ENCODE measurements at places on chromosomes 12 and 14.

- no peak for DNase-seq
Measured at GRCh38 chr12:99498756-99499155, 148.8 kb upstream of the GARIN6 start.

DNA sequence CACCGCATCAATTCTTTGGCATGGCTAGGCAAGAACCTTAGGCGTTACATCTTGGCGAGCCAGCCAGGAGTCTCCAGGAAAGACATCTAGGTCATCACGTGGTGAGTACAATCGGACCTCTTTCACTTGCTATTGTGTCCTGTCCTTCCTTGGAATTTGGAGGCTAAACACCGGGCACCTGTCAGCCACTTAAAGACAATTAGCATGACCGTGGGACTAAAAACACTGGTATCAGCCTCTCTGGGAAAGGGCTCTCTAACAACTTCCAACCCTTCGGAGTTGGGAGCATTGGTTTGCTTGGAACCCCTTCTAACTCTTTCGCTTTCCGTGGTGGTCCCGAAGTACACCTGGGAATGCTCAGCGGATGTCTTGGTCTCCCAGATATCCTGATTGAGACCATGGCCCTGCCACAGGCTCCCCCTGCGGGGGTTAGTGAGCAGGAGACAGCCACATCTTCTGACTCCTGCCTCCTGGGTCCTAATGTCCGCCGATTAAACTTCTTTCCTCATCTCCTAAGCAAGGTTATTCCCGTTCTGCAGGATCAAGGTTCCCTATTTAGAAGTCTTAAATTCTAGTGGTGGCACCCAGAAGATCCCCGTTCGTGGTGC is 971.7 kb downstream of the FSCB start:
- no peak for DNase-seq

GRCh38 chr14:94474581-94475031 is 1.4 kb downstream of the SERPINA9 start:
- no peak for DNase-seq

DNA sequence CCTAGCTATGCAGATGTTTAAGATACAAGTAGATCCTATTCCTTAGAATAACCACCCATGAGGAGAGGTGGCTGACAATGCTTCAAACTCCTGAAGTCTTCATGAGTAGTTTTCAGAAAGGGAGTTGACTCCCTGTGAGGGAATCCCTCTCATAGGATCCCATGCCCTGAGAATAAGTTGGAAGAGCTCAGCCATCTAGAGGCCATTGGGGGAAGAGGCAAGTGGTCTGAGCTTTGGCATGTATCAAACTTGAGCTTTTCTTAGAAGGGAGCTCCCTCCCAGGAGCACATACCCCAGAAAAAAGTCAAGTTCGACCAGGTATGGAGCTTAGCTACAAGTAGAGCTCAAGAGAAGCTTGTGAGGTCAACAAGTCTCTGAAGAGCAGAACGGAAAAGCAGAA is 165.7 kb upstream of the RBM19 start:
- no peak for DNase-seq

DNA sequence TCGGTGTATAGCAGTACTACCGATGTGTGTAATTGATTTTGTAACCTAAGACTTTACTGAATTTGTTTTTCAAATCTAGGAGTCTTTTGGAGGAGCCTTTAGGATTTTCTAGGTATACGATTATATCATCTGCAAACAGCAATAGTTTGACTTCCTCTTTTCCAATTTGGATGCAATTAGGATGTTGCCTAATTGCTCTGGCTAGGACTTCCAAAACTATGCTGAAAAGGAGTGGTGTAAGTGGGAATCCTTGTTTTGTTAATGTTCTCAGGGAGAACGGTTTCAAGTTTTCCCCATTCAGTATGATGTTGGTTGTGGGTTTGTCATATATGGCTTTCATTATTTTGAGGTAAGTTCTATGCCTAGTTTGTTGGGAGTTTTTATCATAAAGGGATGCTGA is 171.6 kb upstream of the PDE3A start:
- DNase-seq, result no peak

- DNase-seq, result no peak
Measured at GRCh38 chr12:66055837-66056319, 74.7 kb downstream of the LLPH start.

DNA sequence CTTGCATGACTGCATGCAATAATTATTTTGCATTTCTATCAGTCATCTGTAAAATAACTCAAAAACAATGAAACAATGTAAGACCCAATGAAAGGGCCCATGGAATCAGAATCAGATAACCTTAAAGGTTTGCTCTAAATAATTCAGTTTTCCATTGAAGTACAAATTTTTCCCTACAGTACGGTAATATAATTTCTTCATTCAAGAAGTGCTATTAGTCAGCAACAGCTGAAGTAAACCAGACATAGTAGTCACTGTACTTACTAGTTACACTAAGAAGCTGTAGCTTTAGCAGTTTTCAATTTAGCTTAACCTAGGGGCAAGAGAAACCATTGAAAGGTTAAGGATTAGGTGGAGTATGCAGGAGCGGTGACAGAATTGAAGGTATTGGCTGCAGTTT is 43.5 kb downstream of the BCAT1 start:
- no peak for DNase-seq

- no peak for DNase-seq
Measured at GRCh38 chr14:105929327-105930081, 403.1 kb downstream of the TMEM121 start.

DNA sequence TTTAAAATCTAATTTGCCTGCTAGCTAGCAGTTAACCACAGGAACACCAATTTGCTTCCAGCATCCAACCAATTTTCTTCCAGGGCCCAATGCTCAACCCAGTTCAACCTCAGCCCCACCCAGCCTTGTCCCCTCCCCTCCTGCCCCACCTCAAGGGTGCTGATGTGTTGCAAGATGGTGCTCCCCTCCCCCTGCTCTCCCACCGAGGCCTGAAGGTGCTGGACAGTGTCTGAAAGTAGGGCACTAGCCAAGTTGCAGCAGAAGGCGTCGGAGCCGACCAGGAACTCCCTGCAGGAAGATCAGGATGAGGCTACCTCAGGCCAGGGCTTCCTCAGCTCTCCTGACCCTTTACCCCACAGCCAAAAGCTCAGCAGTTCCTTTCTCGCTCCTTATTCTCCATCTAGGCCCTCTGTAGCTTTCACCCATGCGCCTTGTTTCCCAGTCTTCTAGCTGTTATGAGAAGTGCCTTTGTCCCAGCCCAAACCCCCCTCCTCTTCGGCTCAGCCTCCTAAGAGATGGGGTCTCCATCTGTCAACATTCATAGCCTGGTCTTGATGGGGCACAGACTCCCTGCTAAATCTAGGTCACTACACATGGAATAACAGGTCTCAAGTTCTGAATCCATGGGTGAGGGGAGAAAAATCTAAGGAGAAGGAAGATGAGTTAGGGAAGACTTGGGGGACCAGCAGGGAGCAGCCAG is 3.6 kb downstream of the STAT6 start:
- no peak for DNase-seq

DNA sequence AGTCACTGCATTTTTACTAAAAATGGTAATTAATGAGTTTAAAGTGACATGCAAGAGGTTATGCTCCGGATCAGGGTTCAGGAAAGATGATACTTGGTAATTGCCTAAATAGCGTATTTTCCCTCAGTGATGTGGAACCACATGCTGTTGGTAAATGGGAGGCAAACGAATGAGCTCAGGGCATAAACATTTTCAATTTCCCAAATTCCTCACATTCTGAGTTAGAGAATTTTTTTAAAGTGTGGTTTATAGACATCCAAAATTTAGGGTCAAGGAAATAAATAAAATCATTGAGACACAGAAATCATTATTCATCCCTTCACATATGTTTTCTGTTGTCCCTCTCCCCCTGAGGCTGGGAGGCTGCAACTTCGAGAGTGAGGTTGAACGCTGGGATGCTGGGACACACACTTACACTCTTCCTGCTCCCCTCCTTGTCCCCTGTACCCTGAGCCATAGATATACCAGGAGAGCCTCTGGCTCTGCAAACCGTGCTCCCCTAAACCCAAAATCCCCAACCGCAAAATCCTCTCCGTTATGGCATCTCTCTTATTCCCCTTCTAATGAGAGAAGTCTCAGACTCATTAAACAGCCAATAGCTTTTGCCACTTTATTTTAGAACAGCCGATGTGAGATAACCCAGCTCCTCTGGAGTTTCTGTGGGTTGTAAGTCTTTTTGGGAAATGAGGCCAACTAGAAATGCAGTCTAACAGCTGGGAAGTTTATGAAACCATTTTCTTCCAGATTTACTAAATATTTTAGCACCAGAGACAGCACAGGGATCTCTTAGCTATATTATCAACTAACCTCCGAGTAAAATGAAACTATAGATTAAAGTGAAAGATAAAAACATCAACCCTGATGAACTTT is 21.4 kb upstream of the ADGRD1 start:
- no peak for DNase-seq

- no peak for DNase-seq
Measured at GRCh38 chr12:92786045-92786444, 83.3 kb downstream of the PLEKHG7 start.

GRCh38 chr14:28966416-28967233 is 200.0 kb downstream of the FOXG1 start:
- DNase-seq, result no peak

DNA sequence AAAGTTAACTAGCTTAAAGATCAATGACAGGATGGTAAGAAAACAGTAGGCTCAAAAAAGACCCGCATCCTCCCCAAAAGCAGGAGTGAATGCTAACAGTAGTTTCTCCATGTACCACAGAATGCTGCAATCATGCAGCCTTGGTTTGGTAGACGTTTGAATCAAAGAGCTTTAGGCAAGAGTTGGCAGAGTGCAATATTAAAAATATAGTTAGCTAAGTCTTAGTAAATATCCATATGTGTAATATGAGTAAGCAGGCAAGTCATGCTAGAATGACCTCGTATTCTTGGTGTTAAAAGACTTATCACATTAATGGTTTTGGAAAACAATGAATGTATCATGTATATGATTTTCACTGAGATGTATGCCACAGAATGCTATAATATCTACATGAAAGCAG is 18.8 kb upstream of the KLRF1 start:
- no peak for DNase-seq

- DNase-seq, result no peak
Measured at GRCh38 chr12:94925206-94925605, 78.3 kb downstream of the NDUFA12 start.

DNA sequence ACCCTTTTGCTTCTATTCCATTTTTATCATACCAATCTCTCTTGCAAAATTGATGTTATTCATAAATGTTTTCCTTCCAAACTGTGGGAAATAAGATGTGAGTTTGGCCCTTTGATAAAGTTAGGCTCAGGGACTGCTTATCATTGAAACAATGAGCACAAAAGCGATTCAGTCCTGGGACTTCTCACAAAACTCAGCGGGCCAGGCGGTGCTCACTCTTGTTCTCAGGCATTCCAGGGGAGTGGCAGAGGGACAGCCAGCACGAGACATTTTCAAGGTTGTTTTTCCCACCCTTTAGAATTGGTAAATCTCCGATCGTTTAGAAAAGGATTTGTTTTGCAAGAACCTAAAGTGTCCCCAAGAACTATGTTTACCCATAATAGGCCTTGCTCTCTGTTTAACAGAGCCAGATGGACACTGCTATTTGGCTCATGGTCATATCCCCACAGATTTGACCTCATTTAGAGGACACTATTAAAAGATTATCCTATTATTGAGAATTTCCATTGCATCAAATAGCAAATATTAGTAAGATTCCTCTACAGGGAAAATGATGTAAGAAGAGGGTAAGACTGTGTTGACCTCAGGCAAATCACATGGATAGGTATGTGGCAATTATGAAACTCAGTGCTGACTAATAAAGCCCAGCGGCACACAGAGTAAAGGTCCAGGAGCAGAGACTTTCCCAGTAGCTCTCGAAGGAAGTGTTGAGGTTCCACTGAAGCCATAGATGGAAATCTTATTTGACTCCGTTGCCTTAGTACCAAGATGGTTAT is 102.7 kb upstream of the USP44 start:
- DNase-seq, result no peak

DNA sequence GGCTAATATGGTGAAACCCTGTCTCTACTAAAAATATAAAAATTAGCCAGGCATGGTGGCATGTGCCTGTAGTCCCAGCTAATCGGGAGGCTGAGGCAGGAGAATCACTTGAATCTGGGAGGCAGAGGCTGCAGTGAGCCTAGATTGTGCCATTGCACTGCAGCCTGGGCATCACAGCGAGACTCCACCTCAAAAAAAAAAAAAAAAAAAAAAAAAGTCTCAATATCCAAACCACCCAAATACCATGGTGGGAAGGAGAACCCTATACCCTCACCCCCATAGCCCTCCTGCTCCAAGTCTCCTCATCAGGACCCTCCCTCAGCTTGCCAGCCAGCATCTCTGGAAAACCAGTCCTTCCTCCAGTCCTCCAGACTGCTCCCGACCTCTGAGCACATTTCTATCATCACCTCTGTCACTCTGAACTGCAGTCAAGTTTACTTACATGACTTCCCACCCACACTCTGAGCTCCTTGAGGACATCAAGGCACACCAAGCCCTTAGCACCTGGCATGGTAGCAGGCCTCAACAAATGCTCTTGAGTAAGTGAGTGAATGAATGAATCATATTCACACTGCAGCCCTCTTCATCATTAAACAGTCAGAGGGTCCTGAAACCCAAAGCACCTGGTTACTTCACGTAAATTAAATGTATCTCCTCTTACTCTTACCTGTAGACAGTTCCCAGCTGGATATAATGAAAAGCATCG is 35.2 kb downstream of the NT5DC3 start:
- DNase-seq, result no peak

DNA sequence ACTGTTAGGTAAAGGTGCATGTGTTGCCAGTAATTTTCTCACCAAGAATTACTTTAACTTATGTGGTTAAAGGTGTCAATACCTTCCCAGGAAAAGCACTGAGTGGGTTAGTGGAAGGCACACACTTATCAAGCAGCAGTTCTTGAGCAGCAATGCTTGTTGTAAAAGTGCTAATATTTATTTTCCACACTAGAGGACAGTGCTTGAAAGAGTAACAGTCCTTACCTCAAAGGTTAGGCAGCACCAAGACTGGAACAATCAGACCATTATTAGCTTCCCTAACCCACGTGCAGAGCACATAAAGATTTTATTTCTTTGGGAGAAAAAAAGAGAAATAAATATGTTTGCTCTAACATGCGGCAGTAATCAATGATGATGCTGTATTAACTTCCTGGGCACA is 48.8 kb upstream of the KRR1 start:
- peak; percentile 41 for DNase-seq

DNA sequence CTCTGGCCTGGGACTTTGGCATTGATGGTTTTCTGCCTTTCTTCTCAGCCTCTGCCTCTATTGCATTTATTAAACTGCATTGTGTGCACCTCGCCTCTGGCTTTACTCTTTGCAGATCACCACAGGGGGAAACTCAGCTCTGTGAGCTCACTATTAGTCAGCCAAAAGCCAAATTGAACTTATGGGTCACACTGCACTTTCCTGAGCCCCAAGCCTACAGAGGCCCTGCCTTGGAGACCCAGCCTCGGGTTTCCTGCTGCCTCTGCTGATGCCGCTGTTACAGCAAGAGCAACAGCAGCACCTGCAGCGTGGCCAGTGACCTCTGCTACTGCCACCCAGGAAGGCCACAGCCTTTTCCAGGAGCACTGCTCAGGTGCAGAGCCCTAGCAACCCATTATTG is 122.5 kb downstream of the DAD1 start:
- no peak for DNase-seq

- DNase-seq, result no peak
Measured at GRCh38 chr12:103494051-103494733, 1.6 kb downstream of the C12orf42 start.
